ENCODE measurements at places on chromosomes 1 and 21.

DNA sequence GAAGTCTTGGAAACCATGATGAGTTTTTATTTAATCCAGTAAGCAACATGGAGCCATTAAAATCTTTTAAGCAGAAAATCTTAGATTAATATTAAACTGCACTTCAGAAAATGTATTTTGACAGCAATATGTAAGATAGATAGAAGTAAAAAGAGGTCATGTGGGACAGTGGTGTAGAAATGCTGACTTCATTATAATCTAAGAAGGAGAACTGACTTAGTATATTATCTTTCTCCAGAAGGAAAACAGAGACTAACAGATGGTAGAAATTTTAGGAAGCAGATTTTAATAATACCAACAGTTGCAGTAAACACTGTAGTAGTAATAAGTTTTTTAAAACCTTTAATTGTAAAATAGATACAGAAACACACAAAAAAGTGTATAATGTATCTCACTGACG, 272.9 kb downstream of the TPR start:
- H3K4me3 ChIP-seq: no peak overlapping the region
- no peaks in the 10 kb centered on the region for H3K27me3 ChIP-seq
- no peak for DNase-seq
- peaks cover 4% of the 10 kb centered on the region for H3K4me1 ChIP-seq
- H3K36me3 ChIP-seq: no peaks in the 10 kb centered on the region
- no peak overlapping the region for H3K27ac ChIP-seq

- H3K4me3 ChIP-seq: no peak overlapping the region
- H3K27ac ChIP-seq: no peak overlapping the region
- no peak for DNase-seq
- peaks cover 6% of the 10 kb centered on the region for H3K4me1 ChIP-seq
- H3K36me3 ChIP-seq: peaks cover 48% of the 10 kb centered on the region
Measured at GRCh38 chr21:32372755-32373154, 20.1 kb downstream of the URB1 start.

GRCh38 chr1:53878492-53879105, 11.0 kb downstream of the YIPF1 start:
- no peak for DNase-seq
- H3K36me3 ChIP-seq: peaks cover 29% of the 10 kb centered on the region
- H3K27me3 ChIP-seq: no peaks in the 10 kb centered on the region
- H3K4me1 ChIP-seq: no peaks in the 10 kb centered on the region

DNA sequence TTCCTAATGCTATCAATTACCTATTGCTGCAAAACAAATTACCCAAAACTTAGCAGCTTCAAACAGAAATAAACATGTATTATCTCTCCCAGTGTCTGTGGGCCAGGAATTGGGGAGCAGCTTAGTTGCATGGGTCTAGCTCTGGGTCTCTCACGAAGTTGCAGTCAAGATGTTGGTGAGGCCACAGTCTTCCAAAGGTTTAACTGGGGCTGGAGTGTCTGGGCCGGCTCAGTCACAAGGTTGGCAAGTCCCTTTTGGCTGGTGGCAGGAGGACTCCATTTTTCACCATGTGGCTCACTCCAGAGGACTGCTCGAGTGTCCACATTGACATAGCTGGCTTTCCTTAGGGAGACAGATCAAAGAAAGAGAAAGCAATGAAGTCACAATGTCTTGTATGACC, 5.0 kb upstream of the LRP8 start:
- H3K27me3 ChIP-seq: no peaks in the 10 kb centered on the region
- H3K36me3 ChIP-seq: no peaks in the 10 kb centered on the region
- no peak for DNase-seq
- H3K4me3 ChIP-seq: no peak overlapping the region
